Astrocyte of the cerebellum (primary cell): ENCODE measurements at places on chromosomes 2 and 18.

- no peak for DNase-seq
These were observed 7.8 kb upstream of the WNT10A start for GRCh38 chr2:218872645-218873358.

- no peak for DNase-seq
These were observed 52.7 kb downstream of the RBMS1 start for GRCh38 chr2:160440888-160441287.

DNA sequence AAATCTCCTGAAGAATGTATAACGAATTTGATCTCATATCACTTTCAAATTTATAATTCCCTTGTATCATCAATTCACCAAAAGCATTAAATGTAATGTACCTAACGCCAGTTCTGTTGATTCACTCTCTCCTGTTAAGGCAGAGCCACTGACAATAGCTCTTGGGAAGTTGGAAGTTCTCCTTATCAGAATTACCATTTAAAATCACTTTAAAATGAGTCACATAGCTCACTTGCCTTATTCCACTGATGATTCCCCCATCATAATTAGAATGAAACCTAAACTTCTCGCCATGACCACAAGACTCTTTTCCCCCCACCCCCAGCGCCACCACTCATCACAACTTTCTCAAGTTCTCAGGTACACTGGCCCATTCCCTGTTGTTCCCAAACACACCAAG lies 117.1 kb downstream of the PID1 start:
- DNase-seq = no peak

- DNase-seq = no peak
These were observed 14.0 kb downstream of the ARHGAP25 start for GRCh38 chr2:68748568-68748967.

DNA sequence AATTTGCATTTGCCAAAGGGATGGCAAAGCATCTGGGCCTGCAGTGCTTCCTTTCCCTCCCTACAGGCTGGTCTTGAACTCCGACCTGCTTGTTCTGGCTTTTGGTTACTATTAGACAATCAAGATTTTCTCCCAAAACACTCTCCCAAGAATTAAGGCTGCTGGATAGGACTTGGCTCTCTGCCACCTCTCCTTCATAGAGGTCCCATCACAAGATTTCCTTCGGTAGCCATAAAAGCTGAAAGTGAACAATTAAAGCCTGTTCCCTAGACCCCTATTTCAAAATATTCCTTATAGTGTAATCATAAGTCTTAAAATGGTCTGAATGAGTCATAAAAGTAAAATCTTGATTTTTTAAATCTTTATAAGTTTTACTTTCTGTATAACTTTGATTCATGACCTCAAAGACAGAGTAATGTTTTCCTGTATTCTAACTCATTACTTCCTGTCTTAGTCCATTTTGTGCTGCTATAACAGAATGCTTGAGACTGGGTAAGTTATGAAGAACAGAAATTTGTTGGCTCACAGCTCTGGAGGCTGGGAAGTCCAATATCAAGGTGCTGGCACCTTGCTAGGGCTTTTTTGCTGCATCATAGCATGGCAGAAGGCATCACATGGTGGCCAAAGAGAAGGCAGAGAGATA lies 37.8 kb upstream of the TNP1 start:
- no peak for DNase-seq

DNA sequence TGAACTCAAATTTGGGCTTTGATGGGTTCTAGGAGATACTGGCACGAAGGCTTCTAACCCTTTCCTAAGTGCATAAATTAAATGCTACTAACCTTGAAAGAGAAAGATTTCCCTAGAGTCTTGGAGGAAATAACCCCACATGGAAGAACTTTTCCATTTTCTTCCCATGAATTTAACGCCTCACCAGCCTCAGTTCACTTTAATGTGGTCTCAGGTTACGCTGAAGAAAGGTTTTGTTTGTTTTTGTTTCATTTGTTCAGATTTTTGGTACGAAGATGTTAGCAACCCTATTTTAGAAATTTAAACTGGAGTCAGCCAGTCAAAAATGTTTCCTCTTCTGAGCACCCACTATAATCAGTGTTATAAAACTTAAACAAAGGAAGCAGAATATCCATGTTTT lies 30.7 kb downstream of the METTL4 start:
- DNase-seq = no peak

DNA sequence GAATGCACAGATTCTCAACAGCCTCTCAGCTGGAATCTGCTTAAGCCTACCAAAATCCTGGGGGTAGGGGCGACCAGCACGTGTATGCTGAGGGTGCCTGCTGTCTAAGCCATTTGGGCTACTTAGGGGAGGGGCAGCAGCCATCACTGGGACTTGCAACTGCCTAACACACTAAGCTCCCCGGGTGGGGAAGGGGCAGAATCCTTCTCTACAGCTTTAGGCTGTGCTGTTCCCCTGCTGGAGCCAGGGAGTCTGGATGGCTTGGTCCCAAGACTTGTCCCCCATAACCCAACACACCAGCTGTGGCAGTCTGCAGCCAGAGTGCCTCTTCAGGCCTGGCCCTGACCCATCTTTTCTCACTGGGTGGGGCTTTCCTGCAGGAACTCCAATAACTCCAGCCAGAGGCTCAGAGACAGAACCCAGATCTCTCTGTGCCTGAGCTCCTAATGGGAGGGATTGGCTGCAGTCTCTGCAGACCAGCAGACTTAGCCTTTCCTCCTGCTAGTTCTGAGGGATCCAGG lies 305.4 kb upstream of the RND3 start:
- DNase-seq = no peak

DNA sequence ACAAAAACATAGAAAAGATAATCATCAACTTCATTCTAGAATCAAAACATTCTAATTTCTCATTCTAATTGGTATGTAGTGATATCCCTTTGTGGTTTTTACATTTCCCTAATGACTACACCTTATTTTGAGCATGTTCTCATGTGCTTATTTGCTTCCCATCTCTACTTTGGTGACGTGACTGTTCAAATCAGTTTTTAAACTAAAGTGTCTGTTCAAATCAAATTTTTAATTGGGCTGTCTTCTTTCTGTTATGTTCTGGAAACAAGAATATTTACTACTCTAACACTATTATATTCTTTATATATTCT lies 45.5 kb downstream of the YES1 start:
- DNase-seq = no peak

DNA sequence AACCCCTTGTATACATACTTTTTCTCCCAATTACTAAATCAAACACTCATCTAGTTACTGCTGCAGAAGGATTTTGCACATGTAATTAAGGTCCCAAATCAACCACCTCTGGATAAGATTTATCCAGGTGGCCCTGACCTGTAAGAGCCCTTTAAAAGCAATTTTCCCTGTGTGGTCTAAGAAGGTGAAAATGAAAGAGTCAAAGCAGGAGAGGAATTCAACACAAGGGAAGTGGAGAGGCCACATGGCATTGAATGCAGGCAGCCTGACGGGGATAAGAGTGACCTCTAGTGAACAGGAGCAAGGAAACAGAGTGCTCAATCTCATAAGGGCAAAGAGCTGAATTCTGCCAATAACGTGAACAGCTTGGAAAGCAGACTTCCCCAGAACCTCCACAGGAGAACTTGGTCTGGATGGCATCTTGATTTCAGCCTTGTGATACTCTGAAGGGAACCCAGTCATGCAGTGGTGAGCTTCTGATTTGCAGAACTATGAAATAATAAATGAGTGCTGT lies 27.2 kb downstream of the PPP3R1 start:
- no peak for DNase-seq

GRCh38 chr18:62519684-62520083 lies 3.1 kb upstream of the ZCCHC2 start:
- no peak for DNase-seq

DNA sequence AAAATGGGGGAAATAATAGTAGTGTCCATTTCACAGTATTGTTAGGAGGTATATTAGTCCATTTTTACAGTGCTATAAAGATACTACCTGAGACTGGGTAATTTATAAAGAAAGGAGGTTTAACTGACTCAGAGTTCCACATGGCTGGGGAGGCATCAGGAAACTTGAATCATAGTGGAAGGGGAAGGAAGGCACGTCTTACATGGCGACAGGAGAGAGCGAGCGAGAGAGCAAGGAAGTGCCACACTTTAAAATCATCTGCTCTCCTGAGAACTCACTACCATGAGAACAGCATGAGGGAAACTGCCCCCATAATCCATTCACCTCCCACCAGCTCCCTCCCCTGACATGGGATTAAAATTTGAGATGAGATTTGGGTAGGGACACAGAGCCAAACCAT lies 23.4 kb downstream of the MGAT5 start:
- no peak for DNase-seq

- no peak for DNase-seq
These were observed 50.3 kb downstream of the ARL4C start for GRCh38 chr2:234446404-234447076.

DNA sequence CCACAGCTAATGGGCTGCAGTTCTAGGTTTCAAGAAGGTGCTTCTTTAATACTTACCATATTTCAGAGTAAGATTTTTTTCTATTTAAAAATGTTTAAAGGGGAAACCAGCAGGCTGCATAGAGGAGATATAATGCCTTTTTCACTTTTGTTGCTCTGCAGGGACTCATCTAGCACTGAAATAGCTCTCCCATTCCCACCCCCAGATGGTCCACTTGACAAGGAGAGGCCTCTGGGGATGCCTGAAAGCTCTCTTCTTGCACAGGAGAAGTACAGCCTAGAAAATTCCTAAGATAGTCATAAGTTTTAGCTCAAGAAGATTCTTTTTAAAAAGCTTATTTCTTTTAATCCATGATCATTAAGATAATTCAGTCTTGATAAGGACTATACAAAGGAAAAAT lies 126.4 kb downstream of the CDH2 start:
- DNase-seq = no peak

DNA sequence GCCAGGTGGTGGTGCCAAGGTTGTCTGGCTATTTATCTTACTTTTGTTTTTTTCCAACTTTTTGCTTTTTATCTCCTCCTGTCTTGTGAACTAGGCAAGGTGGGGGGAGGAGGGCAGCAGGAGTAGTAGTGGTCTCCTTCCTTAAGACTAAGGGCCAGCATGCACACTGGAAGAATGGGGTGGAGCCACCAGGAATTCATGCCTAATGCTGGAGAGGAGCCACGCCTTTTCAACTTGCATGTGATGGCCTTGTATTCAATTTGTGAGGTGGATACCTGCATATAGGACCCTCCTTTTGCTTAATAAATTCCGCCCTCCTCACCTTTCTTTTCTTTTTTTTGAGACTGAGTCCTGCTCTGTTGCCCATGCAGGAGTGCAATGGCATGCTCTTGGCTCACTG lies 37.6 kb upstream of the CLASP1 start:
- DNase-seq = no peak

- no peak for DNase-seq
These were observed 10.1 kb downstream of the RND3 start for GRCh38 chr2:150477347-150477746.

DNA sequence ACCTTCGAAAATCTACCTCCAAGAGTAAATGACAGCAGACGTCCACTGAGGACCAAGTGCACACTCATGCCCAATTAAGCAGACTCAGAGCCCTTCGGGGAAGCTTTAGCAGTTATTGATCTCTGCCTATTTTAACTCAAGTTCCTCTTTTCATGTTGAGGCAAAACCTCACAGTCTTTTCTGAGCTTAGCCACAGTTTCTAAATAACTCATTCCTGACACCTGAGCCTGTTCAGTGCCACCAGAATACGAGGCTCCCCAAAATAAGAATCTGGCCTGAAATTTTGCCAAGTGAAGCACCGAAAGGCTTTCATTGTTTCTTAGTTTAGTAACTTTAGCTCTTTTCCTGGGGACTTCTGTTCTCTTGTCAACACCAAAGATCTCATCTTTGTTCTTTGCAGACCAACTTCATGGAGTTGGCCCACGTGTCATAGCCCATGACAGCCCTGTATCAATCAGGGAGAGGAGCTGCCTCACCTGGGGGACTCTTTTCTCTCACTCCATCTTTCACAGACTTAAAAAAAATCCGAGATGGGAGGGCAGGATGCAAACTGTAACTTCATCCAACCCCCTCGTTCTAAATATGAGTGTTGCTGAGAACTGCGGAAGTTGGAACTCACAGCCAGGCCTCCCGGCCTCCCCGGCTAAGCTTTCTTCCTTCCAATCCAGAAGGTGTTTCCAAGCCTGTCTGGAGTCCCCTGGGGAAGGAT lies 22.2 kb downstream of the INPP5D start:
- DNase-seq = no peak

- no peak for DNase-seq
These were observed 18.6 kb downstream of the ERCC3 start for GRCh38 chr2:127275356-127275755.

DNA sequence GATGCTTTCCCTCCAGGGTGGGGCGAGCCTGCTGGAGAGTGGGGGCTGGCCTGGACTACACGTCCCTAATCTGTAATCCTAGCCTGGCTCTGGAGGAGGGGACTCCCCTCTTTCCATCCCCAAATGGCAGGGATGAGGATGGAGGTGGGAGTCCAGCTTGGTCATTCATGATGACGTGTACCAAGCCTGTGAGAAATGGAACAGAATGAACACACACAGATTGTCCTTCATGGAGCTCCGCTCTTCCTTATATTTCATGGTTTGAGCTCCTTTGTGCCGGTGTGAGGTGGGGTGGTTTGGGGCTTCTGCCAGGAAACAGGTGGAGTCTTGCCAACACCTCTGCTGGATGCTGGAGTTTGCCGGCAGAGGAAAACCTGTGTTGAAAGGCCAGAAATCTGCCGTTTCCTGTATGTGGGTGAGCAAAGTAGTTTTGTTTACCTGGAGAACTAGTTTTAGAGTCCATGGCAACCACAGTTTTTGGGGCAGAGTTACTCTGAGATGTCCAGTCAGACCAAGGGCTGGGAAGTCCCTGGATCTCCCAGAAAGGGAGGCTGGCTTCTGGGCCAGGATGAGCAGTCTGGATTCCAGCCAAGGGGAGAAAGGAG lies 417.6 kb upstream of the MEX3C start:
- peak; percentile 53 for DNase-seq

DNA sequence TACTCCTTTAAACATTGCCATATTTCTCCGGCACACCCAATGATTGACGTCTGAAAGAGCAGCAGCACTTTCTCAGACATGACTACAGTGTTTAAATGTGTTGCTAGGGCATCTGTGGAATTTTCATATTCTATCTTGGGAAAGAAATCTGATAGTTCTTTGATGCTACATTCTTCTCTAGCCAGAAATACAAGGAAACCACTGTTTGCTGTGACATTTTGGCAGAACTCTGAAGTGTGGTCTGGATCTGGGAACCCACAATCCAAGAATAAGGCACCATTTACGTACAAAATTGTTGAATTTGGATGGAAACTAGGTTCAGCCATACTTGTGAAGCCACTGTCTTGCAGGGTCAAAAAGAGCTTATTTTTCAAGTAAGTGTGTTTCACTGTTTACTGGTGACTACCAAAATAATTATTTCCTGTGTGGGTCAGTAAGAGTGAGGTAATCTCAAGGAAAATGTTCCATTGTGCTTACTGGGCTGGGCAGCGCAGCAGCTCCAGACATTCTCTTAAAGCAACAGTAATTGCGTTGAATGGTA lies 21.3 kb upstream of the CD28 start:
- DNase-seq = peak; percentile 99

- DNase-seq = no peak
These were observed 38.2 kb downstream of the KCMF1 start for GRCh38 chr2:85009019-85009618.
